ENCODE measurements at places on chromosomes 16 and 17.

- DNase-seq, result no peak
Observed at GRCh38 chr17:2893422-2893914, 97.2 kb downstream of the RAP1GAP2 start.

DNA sequence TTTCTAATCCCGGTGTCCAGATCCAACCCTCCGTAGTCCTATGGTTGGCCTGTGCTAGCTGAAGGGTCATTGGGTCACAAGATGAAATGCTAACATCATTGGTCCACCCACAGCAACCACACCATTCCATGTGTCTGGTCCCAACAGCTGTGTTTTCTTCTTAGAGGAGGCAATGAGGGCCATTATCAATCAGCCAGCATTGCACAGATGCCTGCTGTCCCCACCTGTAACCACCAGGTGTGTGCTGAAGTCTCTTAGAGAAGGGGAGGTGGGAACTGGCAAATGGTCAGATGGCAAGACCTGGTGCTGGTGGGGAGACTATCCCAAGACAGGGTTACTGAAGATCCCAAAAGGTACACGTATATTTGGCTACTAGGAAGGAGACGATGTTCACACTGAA, 37.4 kb downstream of the HIC1 start:
- DNase-seq, result no peak

- DNase-seq, result no peak
Observed at GRCh38 chr16:2151188-2152091, 3.0 kb downstream of the RAB26 start.

DNA sequence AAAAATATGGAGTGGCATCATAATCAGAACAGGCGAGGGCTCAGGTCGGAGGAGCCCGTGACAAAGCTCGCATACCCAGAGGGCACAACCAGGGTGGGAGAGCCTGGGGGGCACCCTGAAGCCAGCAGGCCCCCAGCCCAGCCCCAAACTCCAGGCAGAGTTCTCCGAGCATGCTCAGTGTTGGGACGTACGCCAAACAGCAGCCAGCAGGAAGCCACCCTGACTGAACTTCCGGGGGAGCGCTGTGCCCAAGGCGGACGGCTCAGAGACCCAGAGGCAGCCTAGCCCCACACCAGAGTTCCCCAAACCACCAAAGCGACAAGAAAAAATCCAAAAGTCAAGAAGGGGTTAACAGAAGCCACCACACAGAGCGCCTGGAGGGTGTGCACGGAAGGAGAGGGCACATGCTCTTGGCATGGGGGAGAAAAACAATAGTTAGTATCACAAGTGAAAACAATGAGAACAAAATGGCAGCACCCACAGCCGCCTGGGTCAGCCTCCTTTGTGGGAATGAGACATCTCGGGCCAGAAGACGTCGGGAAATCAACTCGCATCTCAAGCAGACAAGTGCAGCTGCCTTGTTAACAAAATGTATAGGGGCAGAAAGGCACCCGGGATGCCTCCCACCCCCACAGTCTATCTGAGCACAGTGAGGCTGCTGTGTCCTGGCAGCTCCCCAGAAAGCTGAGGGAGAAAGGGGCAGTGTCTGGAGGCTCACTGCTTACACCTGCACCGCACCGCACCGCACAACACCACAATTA, 11.9 kb downstream of the EXOC7 start:
- DNase-seq, result no peak

DNA sequence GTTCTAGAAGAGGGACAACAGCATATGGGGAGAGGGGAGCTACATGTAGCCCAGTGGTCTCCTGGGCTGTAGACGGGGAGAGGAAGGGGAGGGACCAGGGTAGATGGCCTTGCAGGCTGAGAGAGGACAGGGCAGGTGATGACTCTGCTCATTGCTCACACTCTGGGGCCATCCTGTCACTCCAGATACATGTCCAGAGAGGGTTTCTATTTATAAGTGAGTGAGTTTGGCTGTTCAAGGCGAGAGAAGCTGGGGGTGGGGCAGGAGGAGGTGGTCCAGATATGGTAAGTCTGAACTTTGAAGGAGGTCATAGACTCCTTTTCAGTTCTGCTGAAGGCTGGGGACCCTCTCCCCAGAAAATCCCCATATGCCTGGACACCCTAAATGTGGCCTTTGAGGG, 22.2 kb downstream of the CACNA1G start:
- no peak for DNase-seq

DNA sequence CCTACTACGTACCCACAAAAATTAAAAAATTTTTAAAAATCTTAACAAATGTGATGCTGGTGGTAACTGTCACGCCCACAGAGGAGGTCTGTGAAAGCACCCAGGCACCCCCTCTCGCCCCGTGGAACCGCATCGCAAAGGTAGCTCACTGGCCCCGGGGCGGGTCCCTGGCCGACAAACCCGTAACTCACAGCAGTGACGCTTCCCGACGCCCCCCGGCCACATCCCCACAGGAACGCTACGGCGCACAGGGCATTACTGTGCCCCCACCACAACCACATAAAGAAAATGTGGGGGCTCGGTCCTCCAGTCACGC, 366 bp downstream of the ANKS3 start:
- peak; percentile 25 for DNase-seq

- DNase-seq, result no peak
Observed at GRCh38 chr17:48392857-48393256, 37.2 kb downstream of the SKAP1 start.

- no peak for DNase-seq
Observed at GRCh38 chr16:27474921-27475320, 72.9 kb downstream of the IL21R start.

- no peak for DNase-seq
Observed at GRCh38 chr16:87407511-87408112, 15.5 kb downstream of the MAP1LC3B start.

DNA sequence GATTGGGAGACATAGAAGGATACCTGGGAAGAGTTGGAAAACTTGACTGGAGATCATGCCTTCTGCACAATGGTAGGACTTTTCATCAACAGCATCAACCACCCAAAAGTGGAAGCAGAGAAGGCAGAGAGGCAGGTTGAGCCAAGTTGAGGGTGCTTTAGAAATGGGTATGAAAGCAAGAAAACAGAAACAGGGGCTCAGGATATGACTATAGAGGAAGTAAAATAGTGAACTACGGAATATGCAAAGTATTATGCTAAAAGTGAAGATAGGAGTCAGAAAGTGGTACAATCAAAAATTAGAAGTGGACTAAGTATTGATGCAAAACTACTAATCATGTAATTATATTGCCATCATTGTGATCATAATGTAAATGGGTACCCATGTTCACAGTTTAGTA, 16.1 kb upstream of the ARHGAP44 start:
- no peak for DNase-seq

DNA sequence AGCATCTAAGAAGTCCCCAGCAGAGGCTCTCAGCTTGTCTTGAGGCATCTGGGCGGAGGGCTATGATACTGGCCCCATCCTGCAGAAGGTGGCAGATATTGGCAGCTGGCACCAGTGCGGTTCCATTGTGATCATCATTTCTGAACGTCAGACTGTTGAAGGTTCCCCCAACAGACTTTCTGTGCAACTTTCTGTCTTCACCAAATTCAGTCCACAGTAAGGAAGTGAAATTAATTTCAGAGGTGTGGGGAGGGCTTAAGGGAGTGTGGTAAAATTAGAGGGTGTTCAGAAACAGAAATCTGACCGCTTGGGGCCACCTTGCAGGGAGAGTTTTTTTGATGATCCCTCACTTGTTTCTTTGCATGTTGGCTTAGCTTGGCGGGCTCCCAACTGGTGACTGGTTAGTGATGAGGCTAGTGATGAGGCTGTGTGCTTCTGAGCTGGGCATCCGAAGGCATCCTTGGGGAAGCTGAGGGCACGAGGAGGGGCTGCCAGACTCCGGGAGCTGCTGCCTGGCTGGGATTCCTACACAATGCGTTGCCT, at the start of gene CIITA:
Gene CIITA, plus strand, starts transcription at position 404 of the 543 bp plus-strand sequence. Its CDS starts 129 bp downstream, at position 533.
- no peak for DNase-seq

- DNase-seq, result no peak
Observed at GRCh38 chr16:50534556-50534955, 13.6 kb upstream of the NKD1 start.

DNA sequence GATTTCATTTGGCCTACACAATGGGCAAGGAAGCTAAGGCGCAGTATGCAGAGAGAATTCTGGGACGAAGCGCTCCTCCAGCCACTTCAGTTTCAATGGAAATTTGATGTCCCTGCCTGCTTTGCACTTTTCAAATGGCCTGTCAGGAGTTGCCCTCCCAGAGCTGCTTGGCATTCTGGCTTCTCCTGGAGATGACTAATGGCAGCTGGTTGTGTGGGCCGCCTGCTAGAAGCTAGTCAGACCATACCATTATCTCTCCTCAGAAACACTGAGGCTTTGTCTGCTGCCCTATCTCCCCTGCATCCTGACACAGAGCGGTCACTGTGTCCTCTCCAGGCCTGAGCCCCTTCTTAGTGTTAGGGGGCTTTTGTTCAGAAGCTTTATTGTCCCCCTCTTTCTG, 180.1 kb downstream of the SPECC1 start:
- no peak for DNase-seq

GRCh38 chr17:4249452-4250029, 14.2 kb downstream of the ANKFY1 start:
- no peak for DNase-seq

- no peak for DNase-seq
Observed at GRCh38 chr17:33328129-33328528, 35.0 kb upstream of the ASIC2 start.

DNA sequence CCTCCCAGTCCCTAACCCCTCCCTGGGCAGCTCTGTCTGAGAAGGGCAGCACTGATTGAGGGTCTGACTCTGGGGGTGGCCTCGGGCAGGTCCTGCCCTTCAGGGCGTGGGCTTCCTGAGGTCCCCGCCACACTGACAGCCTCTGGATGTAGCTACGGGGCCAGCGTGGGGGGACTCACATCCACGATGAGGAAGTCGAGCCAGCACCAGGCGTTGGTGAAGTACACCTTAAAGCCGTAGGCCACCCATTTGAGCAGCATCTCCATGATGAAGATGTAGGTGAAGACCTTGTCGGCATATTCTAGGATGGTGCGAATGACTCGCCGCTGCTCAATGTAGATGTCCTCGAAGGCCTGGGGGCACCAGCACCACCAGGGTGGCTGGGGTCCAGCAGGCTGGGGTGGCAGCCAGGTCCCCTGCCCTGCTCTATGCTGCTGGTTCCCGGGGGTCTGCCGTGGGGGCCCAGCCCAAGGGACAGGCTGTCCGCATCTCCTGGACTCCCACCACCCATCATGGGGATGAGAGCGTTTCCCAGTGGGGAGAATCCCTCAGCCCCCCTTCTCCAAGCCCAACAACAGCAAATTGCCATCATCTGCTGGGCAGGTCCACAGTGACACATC, 15.7 kb upstream of the CD79B start:
- DNase-seq, result no peak

DNA sequence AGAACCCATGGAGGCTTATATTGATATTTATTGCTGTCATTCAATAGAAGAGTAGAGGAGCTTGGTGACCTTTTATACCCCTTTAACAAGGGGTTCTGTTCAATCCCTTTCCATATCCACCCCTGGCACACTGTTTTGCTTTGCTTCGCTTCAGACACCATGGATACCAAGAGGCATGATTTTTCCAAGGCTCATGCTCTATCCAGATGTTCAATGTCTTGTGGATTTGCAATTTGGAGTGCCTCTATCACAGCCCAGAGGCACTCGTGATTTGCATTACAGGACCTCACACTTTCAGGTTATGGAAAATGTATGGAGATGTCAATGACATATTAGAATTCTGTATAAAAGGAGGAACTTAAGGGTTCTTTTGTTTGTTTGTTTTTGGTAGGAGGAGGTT, 21.5 kb downstream of the CFAP20 start:
- no peak for DNase-seq

- no peak for DNase-seq
Observed at GRCh38 chr17:36935671-36936454, 1.4 kb upstream of the LHX1 start.

DNA sequence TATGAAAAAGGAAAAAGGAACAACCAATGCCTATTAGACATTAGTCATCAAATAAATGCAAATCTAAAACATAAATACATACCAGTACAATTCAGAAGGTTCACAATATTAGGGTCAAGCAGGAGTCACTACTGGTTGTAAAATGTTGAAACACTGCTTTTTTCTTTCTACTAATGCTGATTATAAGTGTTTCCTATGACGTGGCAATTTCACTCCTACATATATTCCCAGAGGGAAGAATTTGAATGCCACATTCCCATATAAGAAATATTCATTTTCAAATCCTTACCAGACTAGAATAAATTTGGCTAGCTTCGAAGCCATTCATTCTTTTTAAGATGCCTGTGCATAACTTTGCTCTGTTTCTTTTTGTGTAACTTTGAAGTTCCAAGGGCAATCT, 2.6 kb upstream of the KRTAP9-2 start:
- DNase-seq, result no peak

DNA sequence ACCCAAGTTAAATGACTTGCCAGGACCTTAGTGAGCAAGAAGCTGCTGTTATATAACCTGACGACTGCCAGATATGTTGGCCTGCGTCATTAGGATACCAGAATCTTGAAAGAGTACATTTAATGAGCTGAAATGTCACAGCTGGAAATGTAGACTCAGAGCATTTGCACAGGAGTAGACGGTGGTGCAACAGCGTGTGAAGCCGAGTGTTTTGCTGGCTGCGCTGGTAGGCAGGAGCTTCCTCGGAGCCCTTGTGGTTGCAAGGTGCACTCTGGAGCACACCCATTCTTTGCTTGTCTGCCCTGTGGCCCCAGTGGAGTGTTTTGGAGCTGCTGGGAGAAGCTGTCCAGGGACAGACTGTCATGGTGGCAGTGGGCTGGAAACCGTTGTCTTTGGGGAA, 79.3 kb downstream of the BANP start:
- no peak for DNase-seq

DNA sequence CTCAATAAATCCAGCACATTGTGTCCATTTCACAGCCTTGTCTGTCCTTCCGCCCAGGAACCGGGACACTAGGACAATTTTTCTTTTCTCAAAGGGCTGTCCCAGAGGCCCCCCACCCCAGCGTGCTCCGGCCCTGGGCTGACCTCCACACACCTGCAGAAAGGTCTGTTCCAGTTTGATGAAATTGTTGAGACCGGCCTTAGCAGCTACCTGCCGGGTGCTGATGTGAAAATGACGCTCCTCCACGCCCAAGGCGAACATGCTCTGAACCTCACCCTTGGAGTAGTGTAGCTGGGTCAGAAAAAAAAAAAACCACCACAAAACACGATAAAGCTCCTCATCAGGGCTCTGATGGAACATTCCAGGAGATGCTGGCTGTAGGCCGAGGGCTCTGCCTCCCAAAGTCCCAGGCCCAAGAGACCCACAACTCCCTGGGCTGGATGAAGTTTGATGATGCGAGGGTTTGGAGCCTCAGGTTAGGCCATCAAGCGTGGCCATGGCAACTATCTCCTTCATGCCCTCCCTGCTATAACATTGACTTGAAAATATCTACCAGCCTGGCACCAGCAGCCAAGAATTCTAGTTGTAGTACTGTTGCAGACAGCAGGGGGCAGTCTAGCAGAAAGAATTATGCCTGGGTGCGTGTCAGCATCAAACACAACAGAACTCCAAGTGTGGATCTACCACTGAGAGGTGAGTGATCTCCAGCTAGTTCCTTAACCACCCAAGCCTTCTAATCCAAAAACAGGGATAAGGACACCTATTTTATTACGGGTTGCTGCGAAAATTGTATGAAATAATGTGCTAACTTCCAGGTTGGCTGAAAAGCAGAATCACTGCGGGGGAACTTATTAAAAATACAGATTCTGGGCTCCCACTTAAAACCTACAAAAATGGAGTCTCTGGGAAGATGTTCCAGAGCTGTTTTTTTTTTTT, 62.1 kb downstream of the RMI2 start:
- peak; percentile 29 for DNase-seq

GRCh38 chr17:78921437-78921971, 3.7 kb downstream of the TIMP2 start:
- no peak for DNase-seq

- DNase-seq, result no peak
Observed at GRCh38 chr16:56426585-56426984, 1.2 kb upstream of the AMFR start.
